Placental epithelial cell (primary cell): ENCODE measurements at places on chromosomes 6 and 20. TPM values are rescaled to one million over a fixed set of nuclear protein-coding genes. Genes with fewer than 3 reads are reported as not detected.

MAP7 gene
- 15.3 and 15.9 TPM in 2 replicates for total RNA-seq

ERVFRD-1 gene
- total RNA-seq: under 0.01 and 0.11 TPM in 2 replicates

OR12D3 gene
- total RNA-seq: not detected in 2 replicates

CRISP1 gene
- not detected in 2 replicates for total RNA-seq

BLTP3A gene
- total RNA-seq: 2.0 and 2.8 TPM in 2 replicates

SLC17A1 gene
- not detected in 2 replicates for total RNA-seq

HLA-DPA1 gene
- total RNA-seq: 9.0 and 14.9 TPM in 2 replicates

C4B gene
- 4.2 and 6.3 TPM in 2 replicates for total RNA-seq

TMEM200A gene
- total RNA-seq: under 0.01 and 0.33 TPM in 2 replicates

C20orf96 gene
- total RNA-seq: 0.98 and 2.4 TPM in 2 replicates

PDYN gene
- not detected in 2 replicates for total RNA-seq

POM121L2 gene
- total RNA-seq: not detected in 2 replicates

CRISP2 gene
- not detected in 2 replicates for total RNA-seq

WFDC12 gene
- not detected in 2 replicates for total RNA-seq

PPIL6 gene
- total RNA-seq: 0.22 and 0.39 TPM in 2 replicates

HMGCLL1 gene
- total RNA-seq: not detected in 2 replicates

GNMT gene
- total RNA-seq: 0.43 TPM in 1 of 2 replicates, not detected in the other

REM1 gene
- total RNA-seq: not detected in 2 replicates

ALDH5A1 gene
- 0.39 and 1.3 TPM in 2 replicates for total RNA-seq

TRIM15 gene
- not detected in 2 replicates for total RNA-seq

SRSF6 gene
- total RNA-seq: 62.4 and 73.4 TPM in 2 replicates

SAMD10 gene
- total RNA-seq: 0.39 and 0.65 TPM in 2 replicates

BCL2L1 gene
- 73.4 and 115 TPM in 2 replicates for total RNA-seq

PGC gene
- not detected in 2 replicates for total RNA-seq

PPP1R11 gene
- 31.4 and 49.2 TPM in 2 replicates for total RNA-seq

CCM2L gene
- not detected in 2 replicates for total RNA-seq

ENPP1 gene
- total RNA-seq: 339 and 481 TPM in 2 replicates

ARMC12 gene
- total RNA-seq: 0.65 and 0.79 TPM in 2 replicates

PI16 gene
- total RNA-seq: not detected in 2 replicates

SPEF1 gene
- 0.22 TPM in 1 of 2 replicates, not detected in the other for total RNA-seq

SAMD5 gene
- total RNA-seq: under 0.01 and 0.22 TPM in 2 replicates

MCHR2 gene
- not detected in 2 replicates for total RNA-seq

PRKN gene
- total RNA-seq: 0.22 and 2.7 TPM in 2 replicates

SNPH gene
- total RNA-seq: 2.4 and 5.1 TPM in 2 replicates

PHACTR1 gene
- not detected in 2 replicates for total RNA-seq

OR11A1 gene
- under 0.01 TPM in 1 of 2 replicates, not detected in the other for total RNA-seq

KIF25 gene
- total RNA-seq: not detected in 2 replicates

TSBP1 gene
- total RNA-seq: not detected in 2 replicates

PACRG gene
- total RNA-seq: 0.22 and 0.79 TPM in 2 replicates

FLRT3 gene
- 35.9 and 53.4 TPM in 2 replicates for total RNA-seq
